ENCODE measurements at places on chromosomes 2 and 18.

DNA sequence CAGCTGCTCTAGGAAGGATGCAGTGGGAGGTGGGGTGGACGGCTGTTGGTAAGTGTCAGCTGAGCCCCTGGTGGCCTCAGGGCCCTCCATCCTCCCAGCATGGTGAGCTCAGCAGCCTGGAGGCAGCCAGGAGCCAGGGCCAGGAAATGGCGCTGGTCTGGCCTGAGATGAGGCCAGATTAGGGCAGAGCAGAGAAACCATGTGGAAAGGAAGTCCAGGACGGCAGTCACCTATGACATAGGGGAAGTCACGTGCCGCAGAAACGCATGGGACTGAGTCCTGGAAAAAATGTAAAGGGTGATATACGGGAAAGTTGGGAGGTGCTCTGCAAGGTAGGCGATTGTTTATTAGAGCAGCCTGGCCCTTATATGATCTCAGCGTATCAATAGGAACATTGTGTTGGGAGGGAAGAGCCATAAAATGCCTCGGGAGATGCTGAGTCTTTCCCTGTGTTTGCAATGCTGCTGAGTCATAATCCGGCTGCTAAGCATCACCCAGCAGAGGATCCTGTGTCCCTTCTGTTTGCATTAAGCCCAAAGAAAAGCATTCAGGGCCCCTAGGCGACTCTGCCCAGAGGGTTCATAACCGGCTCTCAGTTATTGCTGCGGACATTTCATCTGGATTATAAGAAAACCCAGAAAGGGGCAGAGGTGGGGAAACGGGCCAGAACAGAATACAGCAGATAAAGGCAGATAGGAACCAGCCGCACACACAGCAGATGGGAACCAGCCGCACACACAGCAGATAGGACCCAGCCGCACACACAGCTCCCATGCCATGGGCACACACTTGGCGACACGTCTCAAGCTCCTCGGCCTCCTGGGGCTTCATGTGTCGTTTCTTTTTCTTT is 30.3 kb upstream of the B3GNT7 start:
- DNase-seq = no peak

- no peak for DNase-seq
These were observed 38.9 kb upstream of the TRIM43 start for GRCh38 chr2:95552911-95553310.

- DNase-seq = no peak
These were observed 617.7 kb upstream of the CDH2 start for GRCh38 chr18:28794459-28795245.

DNA sequence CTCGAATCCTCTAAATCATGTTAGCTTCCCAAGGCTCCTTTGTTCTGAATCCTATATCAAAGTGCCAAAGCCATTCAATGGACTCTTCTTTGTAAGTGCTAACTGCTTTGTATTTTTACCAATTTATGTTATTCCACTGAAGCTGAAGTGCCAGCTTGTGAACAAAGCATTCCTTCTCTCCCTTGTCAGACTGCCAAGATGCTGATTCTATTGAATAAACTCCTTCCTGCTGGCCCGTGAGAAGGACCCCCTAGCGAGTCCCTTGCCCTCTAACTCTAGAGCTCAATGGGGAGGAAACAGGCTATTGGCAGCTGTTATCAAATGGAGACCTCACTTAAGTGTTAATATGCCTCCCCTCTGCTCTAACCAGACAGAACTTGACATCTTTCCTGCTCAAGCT is 1097.9 kb upstream of the CNTNAP5 start:
- no peak for DNase-seq

DNA sequence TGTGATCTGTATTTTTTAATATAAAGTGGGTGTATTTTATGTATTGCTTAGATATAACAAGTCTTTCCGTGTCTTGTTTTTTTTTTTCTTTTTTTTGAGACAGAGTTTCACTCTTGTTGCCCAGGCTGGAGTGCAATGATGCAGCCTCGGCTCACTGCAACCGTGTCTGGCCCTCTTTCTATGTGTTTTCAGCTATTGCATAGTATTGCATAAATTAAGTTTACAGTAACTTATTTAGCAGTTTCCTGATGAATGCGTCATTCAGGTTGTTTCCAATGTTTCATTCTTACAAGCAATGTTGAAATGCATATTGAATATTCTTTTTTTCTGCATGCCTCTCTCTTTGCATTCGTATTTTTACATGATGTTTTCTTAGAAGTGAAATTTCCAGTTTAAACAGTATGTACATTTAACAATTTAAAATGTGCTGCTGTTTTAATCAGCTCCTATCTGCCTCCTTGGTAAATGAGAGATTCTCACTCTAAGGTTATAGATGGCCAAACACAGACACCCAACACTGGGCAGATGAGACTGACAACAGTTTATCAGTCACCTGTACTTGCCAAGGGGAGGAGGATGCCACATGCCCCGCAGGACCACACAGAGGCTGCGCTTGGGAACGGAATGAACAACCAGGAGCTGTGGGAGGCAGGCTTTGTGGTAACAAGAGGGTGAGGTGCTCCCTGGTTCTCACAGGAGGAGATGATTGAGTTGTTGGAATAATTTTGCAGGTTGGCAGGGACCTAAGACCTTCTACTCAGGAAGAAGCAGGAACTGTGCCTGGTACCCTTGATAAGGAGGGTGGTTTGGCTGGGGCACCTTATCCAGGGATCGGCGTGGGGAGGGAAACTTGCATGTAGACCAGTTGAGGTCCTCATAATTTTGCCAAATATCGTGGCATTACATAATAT is 7.5 kb downstream of the SLC9A4 start:
- no peak for DNase-seq

DNA sequence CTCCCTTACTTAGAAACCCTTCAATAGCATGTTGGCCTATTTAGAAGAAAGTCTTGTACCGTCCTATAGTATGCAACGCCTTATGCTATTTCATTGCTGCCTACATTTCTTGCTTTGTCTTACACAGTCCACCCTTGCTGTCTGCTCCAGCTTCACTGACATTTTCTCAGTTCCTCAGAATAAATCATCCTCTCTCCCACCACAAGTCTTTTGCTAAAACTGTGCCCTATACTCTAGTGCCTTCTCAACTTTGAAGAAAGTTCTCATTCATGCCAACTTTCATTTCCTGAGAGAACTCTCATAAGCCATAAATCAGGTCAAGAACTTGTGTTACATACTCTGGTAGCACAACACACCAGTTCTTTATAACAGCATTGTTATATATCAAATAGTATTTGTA is 54.3 kb upstream of the COL3A1 start:
- DNase-seq = no peak

GRCh38 chr18:56353663-56354260 is 284.6 kb downstream of the TXNL1 start:
- DNase-seq = no peak

DNA sequence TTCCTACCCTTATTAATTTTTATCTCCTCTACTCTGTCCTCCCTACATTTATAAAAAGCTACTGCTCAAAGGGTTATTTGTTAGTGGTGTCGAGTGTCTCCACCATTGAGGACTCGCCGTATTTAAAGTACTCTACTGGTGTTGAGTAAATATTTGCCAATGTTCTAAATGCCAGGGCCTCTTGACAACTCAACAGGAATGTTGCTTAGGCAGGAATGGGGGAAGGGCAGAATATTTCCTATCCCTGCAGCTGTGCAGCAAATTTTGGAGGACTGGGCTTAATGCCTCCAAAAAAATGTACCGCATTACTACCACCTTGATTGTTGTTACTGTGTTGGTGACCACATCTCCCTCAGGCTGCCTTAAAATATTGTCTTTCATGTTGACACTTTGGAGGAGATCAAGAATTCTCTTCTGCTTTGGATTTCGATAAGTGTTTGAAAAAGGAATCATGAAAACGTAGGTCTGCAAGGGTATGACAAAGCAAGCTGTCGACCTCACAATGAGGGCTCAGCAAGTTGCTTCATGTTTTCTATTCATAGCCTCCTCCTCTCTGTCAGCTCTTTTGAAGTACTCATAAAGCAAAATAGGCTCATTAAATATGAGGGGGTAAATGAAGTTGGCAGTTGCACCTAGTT is 84.3 kb downstream of the EFEMP1 start:
- no peak for DNase-seq

DNA sequence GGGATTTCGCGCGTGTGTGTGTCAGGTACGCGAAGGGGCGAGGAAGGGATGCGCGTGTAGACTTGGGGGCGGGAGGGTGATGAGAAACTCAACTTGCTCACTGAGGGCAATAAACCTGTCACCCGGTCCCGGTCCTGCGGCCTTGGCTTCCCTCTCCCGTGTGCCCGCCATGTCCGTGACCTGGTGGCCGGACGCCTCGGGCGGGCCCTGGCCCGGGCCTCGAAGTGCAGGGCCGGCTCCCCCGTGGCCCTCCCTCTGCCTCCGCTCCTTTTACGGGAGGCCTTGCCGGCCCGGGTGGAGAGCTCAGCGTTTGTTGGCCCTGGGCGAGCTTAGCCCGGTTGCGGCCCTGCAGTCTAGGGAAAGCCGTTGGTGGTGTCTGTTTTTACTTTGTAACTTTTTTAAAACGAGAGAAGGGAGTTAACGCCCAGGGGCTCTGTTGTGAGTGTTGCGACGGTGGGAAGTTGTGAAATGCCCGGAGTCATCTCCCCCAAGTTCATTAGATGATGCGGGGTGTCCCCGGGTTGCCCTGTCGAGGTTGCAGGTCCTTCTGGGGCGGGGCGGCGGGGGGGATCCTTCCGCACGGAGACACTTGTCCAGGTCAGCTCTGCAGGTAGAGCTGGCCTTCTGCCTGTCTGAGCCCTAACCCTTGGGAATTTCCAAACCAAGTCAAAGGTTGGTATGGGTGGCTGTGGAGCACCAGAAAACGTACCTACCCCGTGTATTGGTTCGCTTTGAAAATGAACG is 883 bp downstream of the SMCHD1 start:
- DNase-seq = no peak

GRCh38 chr18:73827801-73828200 is 319.8 kb downstream of the FBXO15 start:
- DNase-seq = no peak

- peak; percentile 35 for DNase-seq
These were observed 18.2 kb downstream of the RPL37A start for GRCh38 chr2:216516730-216517350.

- DNase-seq = no peak
These were observed 195.4 kb downstream of the ZEB2 start for GRCh38 chr2:144324446-144325045.

GRCh38 chr2:112812318-112813267 is 24.0 kb downstream of the IL1B start:
- DNase-seq = no peak

Data from HCT116 (cell line).